Aorta (tissue), 5 donors: ENCODE measurements at places on chromosomes 6 and 20. TPM values are rescaled to one million over a fixed set of nuclear protein-coding genes. Genes with fewer than 3 reads are reported as not detected.

Gene MRAP2
- 65.1 TPM for total RNA-seq

Gene ULBP1
- total RNA-seq = not detected

Gene KCNK16
- not detected for total RNA-seq

Gene IPCEF1
- 4.7 TPM for total RNA-seq

Gene FBXL4
- total RNA-seq = 23.5 TPM

Gene TREM2
- 6.6 TPM for total RNA-seq

Gene TRIM15
- total RNA-seq = not detected

Gene NR2E1
- not detected for total RNA-seq

Gene LY6G5C
- total RNA-seq = 3.3 TPM

Gene SOX18
- 43.2 TPM for total RNA-seq

Gene CALHM4
- not detected for total RNA-seq

Gene XKR7
- not detected for total RNA-seq

Gene LAMA2
- total RNA-seq = 86.5 TPM

Gene PCK1
- total RNA-seq = 0.21 TPM

Gene TMEM244
- total RNA-seq = not detected

Gene WFDC5
- not detected for total RNA-seq

Gene CPNE5
- 13.1 TPM for total RNA-seq

Gene RAD21L1
- not detected for total RNA-seq

Gene PPP1R3G
- total RNA-seq = 1.7 TPM

Gene SPATS1
- not detected for total RNA-seq

Gene RNGTT
- total RNA-seq = 12.8 TPM

Gene SYTL3
- 3.9 TPM for total RNA-seq

Gene SRSF12
- 1.6 TPM for total RNA-seq
